MCF 10A (cell line): ENCODE measurements at places on chromosomes 4 and X. TPM values are rescaled to one million over a fixed set of nuclear protein-coding genes. Genes with fewer than 3 reads are reported as not detected.

- peak; percentile 15 for DNase-seq
Measured at GRCh38 chr4:52780617-52781354, 29.6 kb upstream of the ERVMER34-1 start.

- no peak for DNase-seq
Measured at GRCh38 chr4:100174985-100175383, 15.3 kb downstream of the DDIT4L start.

DNA sequence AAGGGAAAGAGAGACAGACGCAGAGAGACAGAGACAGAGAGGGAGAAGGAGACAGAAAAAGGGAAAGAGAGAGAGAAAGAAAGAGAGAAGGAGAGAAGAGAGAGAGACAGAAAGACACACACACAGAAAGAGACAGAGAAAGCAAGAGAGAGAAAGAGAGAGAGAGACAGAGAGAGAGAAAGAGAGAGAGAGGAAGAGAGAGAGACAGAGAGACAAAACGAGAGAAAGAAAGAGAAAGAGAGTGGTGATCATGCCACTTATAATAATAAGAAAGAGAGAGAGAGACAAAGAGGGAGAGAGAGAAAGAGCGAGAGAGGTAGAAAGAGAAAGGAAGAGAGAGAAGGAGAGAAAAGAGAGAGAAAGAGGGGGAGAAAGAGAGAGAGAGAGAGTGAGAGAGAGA, 51.4 kb downstream of the SHOX start:
- DNase-seq: no peak

- DNase-seq: no peak
Measured at GRCh38 chr4:148692242-148692641, 250.0 kb upstream of the NR3C2 start.

DNA sequence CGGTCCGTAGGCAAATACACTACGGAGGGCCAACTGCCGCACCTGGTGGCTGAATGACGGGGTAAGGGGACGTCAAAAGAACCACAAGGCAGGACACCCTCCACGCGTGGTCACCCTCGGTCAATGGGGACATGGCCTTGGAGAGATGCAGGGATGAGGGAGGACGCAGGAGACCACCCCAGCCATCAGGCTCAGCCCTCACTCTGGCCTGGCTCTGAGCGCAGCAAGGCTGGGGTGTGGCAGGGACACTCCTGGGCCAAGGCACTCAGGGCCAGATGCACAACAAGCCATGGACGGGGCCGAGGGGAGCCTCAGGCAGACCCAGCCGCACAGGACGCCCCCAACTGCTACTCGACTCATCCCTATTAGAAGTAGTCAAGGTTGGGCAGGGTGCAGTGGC, 36.5 kb downstream of the GAK start:
- DNase-seq: no peak

- no peak for DNase-seq
Measured at GRCh38 chr4:108988464-108989195, 225.8 kb upstream of the ETNPPL start.

DNA sequence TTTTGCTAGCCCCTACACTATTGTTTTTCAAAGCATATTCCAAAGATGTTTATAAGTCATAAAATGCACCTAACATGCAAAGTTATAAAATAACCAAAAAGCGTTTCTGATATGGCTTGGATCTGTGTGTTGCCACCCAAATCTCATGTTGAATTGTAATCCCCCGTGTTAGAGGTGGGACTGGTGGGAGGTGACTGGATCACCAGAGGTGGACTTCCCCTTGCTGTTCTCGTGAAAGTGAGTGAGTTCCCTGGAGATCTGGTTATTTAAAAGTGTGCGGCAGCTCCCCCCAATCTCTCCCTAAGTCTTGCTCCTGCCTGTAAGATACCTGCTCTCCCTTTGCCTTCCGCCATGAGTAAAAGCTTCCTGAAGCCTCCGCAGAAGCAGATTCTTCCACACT, 22.8 kb upstream of the SORBS2 start:
- no peak for DNase-seq

DNA sequence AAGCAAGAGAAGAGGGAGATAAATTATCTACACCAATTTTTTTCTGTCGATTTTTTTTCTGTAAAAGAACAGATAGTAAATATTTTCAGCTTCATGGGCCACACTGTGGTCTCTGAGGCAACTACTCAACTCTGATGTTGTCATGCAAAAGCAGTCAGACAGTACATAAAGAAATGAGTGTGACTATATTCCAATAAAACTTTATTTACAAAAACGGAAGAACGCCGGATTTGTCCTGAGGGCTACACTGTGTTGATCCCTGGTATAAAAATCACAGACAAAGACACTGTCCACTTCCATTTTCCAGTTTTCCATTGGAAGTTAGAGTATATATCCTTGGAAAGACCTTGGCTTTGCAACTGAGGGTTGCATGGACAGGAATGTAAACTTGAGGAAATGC, 18.0 kb downstream of the GPR143 start:
- DNase-seq: no peak

- peak; percentile 73 for DNase-seq
Measured at GRCh38 chr4:166594326-166594946, 639.9 kb downstream of the SPOCK3 start.

DNA sequence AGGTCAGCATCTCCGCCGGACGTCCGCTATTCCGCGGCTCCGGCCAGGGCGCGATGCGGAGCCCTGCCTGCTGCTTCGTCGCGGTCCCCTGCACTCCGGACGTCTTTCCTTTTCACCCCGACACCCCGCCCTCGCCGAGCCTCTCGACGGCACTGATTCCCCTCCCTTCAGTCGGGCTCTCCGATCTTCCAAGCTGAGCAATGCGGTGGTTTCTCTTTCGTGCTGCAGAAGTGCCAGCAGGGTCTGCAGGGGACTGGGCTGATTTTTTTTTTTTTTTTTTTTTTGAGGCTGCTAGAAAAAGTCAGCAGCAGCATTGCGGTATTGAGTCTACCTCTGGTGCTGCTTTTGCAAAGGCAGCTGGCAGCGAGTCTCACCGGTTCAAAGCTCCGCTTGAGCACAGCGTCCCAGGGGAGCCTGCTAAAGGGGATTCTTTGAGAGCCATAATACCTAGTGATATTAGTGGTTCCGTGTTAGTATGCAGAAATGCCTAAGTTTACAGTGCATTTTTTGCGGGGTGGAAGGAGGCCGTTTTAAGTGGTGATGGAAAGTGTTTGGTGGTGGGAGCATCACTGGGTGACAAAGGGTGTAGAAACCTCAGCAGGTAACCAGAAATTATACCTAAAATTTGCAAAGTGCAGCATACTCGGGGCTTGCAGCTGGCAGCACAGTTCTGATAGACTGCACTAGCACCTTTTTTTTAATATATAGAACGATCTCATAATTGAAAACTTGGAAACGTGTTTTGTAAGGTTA, 969 bp downstream of the STIM2 start:
- peak; percentile 67 for DNase-seq

DNA sequence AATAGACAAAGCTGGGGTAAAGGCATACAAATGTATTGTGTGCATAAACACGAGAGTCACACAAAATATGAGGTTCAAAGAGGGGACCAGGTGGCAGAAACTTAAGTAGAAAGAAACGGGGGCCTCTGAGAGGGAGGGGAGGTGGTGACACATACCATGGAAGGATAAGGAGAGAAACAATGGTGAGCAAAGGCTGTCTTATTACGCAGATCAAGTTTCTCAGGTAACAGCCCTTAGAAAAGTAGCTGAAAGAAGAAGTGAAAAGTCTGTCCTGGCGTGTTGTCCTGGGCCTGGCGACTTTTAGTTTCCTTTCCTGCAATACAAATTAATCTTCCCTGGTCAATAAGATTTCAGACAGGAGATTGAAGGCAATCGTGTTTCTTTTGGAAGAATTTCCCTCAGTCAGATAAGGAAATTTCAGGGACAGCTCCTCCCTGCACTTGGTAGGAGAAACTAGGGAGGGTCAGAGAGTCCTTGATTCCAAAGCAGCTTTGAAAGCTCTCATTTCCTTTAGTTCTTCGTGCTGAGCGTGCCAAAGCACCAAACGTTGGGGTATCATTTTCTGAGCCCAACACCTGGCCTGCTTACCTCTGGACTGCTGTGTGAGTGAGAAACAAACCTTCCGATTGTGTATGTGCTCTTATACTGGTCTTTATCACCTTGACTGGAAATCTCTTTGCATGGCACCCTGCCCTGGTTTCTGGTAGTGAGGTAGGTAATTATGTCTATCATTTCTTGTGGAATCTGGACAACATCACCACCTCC, 676.7 kb upstream of the LCORL start:
- no peak for DNase-seq

DNA sequence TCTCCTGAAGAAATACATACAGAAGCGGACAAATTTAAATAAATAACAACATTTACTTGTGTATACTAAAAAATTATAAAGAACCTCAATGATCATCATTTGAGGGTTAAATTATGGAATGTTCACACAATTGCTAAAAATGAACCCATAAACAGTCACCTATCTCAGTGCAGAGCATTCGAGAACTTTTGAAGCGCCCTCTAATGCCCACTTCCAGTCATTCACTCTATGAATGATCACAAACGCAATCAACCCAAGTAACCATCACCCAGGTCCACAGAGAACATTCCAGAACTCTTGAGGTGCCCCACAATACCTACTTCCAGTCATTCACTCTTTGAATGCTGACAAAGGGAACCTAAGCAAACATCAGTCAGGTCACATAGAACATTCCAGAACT, 103.5 kb upstream of the PLAC1 start:
- DNase-seq: peak; percentile 43

GRCh38 chrX:50698944-50699343, 115.0 kb downstream of the SHROOM4 start:
- no peak for DNase-seq

GRCh38 chrX:132409780-132410556, 78.9 kb downstream of the MBNL3 start:
- DNase-seq: no peak

DNA sequence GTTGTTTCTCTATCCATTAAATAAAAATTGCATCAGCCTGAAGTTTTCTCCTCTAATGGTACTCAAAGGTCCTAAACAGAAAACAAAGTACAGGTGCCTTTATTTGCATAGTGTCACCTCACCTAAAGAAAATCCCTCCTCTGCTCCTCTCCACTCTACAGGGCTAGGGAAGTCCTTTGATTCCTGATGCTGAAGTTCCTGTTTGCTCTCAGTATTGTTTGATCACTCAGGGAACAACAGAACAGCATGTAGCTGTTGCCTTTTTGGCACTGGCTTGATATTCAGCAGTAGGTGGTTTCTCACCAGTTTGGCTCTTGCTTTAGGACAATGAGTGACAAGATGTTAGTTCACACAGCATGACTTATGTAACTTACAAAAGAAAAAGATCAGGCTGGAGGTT, 156.2 kb upstream of the SLC7A11 start:
- DNase-seq: peak; percentile 0

DNA sequence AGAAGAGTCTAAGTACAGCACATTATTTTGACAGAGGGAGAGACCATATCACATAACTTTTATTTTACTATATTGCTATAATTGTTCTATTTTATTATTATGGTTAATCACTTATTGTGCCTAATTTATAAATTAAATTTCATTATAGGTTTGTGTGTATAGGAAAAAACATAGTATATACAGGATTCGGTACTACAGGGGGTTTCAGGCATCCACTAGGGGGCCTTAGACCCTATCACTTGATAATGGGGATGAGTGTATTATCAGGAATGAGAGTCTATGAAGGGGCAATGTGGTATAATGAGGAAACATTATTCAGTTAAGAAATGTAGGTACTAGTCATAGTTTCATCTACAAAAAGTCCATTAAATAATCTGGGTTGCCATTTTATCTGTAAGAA, 833.1 kb downstream of the C4orf33 start:
- DNase-seq: peak; percentile 18

DNA sequence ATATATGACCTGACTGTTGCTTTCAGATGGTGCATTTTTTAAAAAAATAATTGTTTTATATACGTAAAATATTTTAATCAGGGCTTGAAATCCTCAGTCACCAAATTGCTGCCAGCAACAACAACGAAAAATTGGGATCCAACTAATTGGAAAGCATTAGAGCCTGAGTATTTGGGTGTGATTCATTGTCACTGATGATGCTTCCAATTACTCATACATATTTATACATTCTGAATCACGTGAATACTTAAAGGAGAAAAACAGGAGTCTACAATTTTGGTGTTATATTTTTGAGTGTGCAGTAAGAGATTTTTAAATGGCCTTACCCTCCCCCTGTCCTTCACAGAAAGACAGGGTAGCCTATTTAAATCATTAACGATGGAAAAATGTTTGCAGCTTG, 765.6 kb upstream of the TENM3 start:
- DNase-seq: peak; percentile 4

- no peak for DNase-seq
Measured at GRCh38 chr4:25712611-25713010, 57.0 kb downstream of the SLC34A2 start.

GRCh38 chr4:110046588-110047049, 133.9 kb downstream of the EGF start:
- peak; percentile 47 for DNase-seq

- DNase-seq: no peak
Measured at GRCh38 chr4:86368433-86368832, 8.6 kb upstream of the MAPK10 start.

GRCh38 chr4:19262467-19262866, 989.2 kb upstream of the SLIT2 start:
- DNase-seq: no peak

GRCh38 chr4:107615809-107616208, 104.2 kb downstream of the PAPSS1 start:
- no peak for DNase-seq

DNA sequence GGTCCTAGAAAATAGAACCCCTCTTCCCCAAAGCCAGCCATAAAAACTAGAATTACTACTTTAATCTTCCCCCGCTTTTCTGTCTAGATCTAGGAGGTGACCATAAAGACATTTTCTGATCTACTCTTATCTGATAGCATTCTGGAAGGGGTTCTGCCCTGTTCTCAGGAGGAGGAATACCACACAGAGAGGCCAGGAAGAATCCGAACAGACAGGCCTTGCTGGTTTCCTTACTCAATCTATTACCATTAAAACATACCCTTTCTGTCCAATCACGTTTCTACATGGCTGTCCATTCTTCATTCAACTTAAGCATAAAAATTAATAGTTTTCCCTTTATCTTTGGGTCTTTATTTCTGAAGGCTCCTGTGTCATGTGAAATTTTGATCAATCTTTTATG, 198.7 kb downstream of the GPAT3 start:
- DNase-seq: no peak

GRCh38 chr4:81427344-81427821, 44.3 kb downstream of the RASGEF1B start:
- peak; percentile 34 for DNase-seq

DNA sequence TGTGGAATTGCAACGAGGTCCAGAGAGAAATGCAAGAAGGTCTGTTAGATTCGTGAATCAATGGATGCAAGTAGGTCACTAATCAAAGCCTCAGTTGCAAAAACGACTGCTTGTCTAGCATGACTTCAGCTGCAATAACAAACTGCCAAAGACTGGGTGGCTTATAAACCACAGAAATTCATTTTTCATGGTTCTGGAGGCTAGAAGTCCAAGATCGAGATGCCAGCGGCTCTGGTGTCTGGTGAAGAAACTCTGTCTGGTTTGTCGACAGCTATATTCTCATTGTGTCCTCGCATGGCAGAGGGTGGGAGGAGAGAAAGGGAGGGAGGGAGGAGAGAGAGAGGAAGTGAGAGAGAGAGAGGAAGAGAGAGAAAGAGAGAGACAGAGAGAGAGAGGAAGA, 114.7 kb downstream of the MXRA5 start:
- DNase-seq: no peak

The DACH2 gene
- total RNA-seq: not detected in 2 replicates

The RBMX gene
- 271 and 333 TPM in 2 replicates for total RNA-seq

The UBE2K gene
- 117 and 121 TPM in 2 replicates for total RNA-seq

The NPNT gene
- total RNA-seq: 0.09 TPM in 1 of 2 replicates, not detected in the other

The SMR3A gene
- total RNA-seq: not detected in 2 replicates

The MCF2 gene
- 1.5 and 2.1 TPM in 2 replicates for total RNA-seq

The COL25A1 gene
- not detected in 2 replicates for total RNA-seq

The GAGE12J gene
- not detected in 2 replicates for total RNA-seq

The GPR50 gene
- not detected in 2 replicates for total RNA-seq

The PRRG1 gene
- 10.2 and 10.5 TPM in 2 replicates for total RNA-seq

The ACOX3 gene
- 17.9 TPM in 2 replicates for total RNA-seq
